PC-3 (cell line): ENCODE measurements at places on chromosomes 2 and 18. TPM values are rescaled to one million over a fixed set of nuclear protein-coding genes. Genes with fewer than 3 reads are reported as not detected.

DNA sequence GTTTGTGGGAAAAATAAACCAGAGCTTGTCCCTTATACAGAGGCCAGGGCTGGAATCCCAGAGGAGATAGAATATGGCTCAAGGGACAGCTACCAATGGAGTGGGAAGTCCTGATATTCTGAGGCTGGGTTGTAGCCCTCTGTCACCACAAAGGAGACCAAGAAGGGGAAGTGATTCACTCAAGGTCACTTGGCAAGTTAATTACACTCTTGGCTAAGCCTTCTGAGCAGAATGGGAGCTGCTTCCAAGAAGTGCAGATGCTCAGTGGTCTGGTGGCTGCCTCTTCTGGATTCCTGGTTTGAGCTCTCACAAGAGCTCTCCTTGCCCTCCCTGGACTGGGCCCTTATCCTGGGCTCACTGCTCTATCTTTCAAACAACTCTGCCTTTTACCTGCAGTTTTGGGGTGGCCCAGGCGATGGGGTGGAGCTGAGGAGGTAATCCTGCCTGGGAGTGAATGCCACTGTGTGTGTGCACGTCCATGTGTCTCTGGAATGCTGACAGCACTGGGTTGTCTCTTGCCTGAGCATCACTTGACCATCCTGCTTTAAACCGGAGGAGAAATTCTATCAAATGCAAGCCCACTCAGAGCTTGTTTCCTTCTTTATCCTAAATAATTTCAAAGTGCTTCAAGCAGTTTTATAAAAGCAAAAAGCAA is 168.2 kb downstream of the KCNS3 start:
- DNase-seq, result peak; percentile 70

- DNase-seq, result no peak
These were observed 45.0 kb downstream of the MTA3 start for GRCh38 chr2:42613281-42614064.

DNA sequence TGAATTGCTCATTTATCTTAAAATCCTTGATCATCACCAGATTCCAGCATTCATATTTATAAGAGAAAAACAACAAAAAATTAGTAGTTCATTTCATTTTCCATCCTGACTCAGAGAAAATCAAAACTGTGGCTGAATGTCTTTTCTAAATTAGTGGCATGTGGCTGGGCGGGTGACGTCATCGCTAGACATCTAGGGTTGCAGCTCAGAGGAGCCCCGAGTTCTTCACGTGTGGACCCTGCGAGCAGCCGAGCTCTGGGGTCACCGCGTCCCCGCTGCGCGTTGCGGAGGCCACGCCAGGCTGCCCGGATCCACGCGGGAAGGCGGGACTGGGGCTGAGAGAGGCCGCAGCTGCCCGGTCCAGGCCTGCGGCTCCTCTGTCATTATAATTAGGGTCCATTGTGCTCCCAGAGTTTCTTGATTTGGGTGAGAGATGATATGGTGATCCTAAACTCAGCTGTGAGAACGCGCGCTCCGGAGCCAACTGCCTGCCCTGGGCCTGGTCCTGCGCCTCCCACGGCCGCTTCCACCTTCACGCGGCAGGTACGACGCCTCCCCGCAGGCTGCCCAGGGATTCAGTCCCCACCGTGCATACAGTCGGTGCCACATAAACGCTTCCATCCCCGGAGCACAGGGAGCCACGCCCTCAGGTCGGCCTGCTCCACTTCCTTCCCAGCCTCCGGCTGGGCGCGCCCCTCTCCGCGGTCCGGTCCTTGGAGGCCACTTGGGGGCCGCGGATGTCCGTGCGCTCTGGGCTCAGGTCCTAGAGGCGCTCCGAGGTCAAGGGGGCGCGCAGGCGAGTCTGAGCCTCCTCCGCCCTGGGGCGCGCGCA is 56.5 kb downstream of the TMEM18 start:
- DNase-seq, result no peak

DNA sequence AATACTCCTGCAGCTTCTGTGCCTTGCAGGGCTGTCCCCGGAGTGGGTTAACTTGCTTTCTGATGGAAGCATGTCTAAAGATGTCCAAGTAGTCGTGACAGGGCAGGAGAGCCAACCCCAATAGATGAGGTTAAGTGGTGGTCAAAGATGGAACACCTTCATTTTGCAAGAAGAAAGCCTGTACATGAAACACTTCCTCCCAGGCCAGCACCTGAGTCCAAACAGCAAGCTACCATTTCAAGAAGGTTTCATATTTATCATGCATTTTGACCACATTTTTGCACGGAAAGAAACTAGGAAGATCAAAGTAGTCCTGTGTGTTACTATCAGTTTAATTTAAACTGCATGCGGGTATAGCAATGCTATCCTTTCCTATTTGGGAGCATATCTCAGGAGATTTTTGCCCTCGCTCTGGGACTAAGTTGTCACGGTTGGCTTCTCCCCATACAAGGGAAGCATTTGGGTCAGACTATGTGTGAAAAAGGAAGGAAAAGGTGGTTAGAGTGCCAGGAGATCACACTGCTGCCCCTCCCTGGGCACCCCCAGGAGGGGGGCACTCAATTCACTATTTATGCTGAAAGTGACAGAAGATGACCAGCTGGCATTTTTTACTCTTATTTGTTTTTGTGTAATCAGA is 187.6 kb downstream of the ZNF521 start:
- no peak for DNase-seq

DNA sequence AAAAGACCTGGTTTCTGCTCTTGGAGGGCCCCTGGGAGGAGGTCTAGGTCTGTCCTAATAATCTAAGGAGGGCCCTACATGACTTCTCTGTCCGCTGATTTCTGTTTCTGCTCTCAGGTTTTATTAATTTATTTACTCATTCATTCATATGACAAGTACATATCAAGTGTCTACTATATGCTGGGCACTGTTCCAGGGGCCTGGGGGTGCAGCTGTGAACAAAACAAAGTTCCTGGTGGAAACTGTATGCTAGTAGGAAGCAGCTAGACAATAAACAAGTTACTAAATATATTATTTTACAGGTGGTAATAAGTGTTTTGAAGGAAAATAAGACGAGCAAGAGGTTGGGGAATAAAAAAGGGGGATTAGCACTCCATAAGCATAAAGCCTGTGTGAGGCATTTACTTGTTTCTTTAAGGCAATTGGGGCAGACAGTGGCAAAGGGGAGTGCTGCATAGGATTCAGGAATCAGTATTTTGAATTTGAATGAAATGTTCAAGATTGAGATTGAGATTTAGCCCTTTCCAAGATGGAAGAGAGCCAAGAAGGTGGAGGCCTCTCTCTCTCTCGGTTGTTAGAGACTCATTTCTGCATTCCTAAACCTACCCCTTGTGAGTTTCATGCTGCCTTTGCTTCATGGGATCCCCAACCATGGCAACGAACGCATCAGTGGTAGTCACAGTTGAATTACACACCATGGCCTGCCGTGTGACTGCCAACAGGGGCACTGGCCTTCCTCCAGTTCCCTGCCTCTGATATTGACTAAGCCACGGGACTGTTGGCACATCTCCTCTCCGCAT is 28.3 kb downstream of the DRC1 start:
- DNase-seq, result peak; percentile 17

- no peak for DNase-seq
These were observed 230.8 kb upstream of the VWC2L start for GRCh38 chr2:214180071-214180470.

- DNase-seq, result no peak
These were observed 1040.7 kb upstream of the SLC39A10 start for GRCh38 chr2:194616334-194616733.

GRCh38 chr2:26270373-26270772 is 25.6 kb downstream of the HADHB start:
- DNase-seq, result no peak

GRCh38 chr18:21110713-21111345 is 784 bp downstream of the ROCK1 start:
- peak; percentile 41 for DNase-seq

- DNase-seq, result no peak
These were observed 307.7 kb upstream of the CCDC68 start for GRCh38 chr18:55266981-55267380.

- no peak for DNase-seq
These were observed 3.9 kb upstream of the ZNF532 start for GRCh38 chr18:58860747-58861231.

DNA sequence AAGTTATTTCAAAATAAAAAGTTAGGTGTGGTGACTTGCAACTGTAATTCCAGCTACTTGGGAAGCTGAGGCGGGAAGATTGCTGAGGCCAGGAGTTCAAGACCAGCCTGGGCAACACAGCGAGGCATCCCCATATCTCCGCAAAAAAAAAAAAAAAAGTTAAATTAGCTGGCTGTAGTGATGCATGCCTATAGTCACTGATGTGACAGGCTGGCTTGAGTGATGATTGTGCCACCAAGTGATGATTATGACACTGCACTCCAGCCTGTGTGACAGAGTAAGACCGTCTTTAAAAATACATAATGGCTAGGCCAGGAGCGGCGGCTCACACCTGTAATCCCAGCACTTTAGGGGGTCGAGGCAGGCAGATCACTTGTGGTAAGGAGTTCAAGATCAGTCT is 11.5 kb downstream of the SMPD4 start:
- DNase-seq, result no peak

DNA sequence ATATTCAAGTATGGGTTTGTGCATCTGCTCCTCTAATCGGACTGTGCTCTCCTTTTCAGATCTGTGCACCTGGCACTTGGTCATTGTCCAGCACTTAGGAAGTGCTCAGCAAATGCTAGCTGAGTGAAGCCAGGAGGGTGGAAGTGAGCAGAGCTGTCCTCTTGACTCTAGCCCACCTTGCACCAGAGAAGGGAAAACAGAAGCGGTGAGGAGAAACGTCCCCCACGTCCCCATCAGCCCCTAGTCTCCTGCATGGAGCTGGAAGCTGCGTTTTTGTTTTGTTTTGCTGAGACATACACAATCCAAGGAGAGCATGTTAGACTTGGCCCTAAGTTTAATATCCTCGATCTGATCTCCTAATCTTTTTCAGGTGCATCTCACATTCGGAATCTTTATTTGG is 73.6 kb downstream of the EN1 start:
- DNase-seq, result no peak

DNA sequence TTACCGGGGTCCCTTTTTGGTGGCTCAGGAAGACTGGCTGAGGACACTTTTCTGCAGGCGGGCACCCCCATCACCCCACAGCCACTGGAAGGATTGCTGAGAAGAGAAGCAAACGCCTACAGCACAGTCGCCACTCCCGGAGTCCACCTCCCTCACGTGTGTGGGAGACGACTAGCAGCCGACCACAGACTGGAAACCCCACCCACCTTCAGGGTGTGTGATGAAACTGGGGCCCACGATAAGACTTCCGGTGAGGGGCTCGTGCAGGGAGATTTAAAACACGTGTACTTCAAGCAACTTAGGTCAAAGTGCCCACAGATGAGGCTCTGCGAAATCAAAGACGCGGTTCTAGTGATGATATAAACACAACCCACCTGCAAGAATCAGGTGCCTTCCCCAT is 26.3 kb downstream of the MBP start:
- no peak for DNase-seq

DNA sequence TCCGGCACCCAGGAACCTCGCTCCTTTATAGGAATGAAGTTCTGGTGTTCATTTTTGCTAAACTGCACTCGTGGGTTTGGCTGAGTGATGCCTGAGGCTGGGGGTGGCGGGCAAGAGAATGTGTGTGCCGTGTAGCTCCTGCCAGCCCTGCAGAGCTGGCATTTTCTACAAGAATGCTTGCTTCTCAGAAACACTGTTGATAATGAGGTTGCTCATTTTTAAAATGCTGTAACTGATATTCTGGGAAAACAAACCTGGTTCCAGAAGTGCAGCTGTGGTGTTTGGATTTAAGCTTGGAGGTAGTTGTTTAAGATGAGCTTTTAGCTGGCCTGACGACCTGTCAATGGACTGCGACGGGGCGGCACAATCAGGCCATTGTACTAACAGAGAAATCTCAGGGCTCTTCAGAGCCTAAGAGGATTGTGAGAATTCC is 511.9 kb upstream of the TNP1 start:
- DNase-seq, result no peak

DNA sequence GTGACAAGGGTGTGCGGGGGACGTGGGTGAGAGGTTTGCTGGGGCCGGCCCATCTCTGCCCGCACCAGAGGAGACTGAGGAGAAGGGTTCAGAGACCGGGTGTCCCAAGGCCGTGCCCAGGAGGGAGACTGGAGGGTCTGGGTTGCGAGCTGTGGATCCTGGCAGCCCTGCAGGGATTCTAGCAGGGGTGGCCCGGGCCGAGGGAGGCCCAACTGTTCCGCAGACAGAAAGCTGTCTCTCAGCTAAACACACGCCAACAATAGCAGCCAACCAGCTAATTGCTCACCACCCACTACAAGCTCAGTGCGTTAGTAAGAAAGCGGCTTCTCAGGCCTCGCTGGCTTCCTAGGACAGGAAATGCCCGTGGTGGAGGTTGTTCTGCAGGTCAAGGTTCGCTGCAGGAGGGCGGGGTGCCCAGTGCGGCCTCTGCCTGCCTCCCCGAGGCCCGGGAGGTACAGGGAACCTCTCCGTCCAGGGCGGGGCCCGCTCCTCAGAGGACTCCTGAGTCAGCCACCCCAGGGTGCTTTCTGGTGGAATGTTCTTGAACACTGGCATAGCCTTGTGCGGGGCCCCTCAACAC is 282.0 kb upstream of the PXDN start:
- no peak for DNase-seq

DNA sequence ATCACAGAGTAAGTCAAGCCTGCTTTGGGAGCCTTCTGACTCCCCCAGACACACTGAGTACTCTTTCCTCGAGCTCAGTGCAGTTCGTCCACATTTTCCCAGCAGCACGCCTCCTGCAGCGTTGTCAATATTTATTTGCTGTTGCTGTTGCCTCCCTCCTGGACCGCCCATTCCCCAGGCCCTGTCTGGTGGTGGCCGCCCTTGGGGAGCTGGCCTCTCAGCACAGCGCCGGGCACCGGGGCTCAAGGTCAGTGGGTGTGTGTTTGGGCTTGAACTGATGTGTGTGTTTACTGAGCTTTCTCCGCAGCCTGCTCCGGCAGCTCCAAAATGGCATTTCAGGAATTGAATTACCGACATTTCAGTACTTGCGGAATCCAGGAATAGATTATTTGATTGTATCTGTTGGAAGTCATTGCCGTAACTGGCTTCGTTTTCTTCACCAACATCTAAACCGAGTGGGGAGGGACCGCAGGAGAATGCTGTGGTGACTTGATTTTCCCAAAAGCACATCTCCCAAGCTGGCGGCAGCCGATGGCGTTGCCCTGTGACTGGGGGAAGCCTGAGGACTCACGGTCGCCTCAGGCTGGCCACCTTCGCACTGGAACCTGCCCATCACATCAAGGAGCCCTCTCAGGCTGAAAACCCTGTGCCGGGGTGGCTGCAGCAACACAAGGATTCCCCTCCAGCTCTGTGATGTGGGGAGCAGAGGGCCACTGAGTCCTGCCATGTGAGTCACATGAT is 66.0 kb downstream of the HPCAL1 start:
- DNase-seq, result no peak

- DNase-seq, result no peak
These were observed 167.8 kb upstream of the APCDD1 start for GRCh38 chr18:10286580-10287150.

- peak; percentile 78 for DNase-seq
These were observed 47.0 kb downstream of the UGP2 start for GRCh38 chr2:63888490-63889402.

GRCh38 chr2:25314514-25315315 is 27.0 kb downstream of the DNMT3A start:
- DNase-seq, result no peak

FAM237A gene
- total RNA-seq, result not detected in 2 replicates

RNF125 gene
- 1.1 and 1.2 TPM in 2 replicates for total RNA-seq

CD302 gene
- 7.4 and 8.5 TPM in 2 replicates for total RNA-seq

HOXD9 gene
- not detected in 2 replicates for total RNA-seq

TPRKB gene
- total RNA-seq, result 42.2 and 51.4 TPM in 2 replicates

SIX2 gene
- total RNA-seq, result 26.8 and 27.9 TPM in 2 replicates

CYS1 gene
- total RNA-seq, result 0.12 and 0.15 TPM in 2 replicates

TGOLN2 gene
- 48.9 and 67.3 TPM in 2 replicates for total RNA-seq

RUFY4 gene
- total RNA-seq, result not detected in 2 replicates

RAB27B gene
- total RNA-seq, result 10.3 and 13.2 TPM in 2 replicates

REG1A gene
- not detected in 2 replicates for total RNA-seq

TFPI gene
- total RNA-seq, result 15.0 and 16.0 TPM in 2 replicates

TUBA4B gene
- total RNA-seq, result not detected in 2 replicates

UGT1A8 gene
- 0.46 TPM in 1 of 2 replicates, not detected in the other for total RNA-seq
